Stimulated activated CD8-positive, alpha-beta memory T cell treated with anti-CD3 and anti-CD28 coated beads, Interleukin-15, amount 100 ng/mL, for 24 hours (primary cell): ENCODE measurements at places on chromosomes 1 and 21.

DNA sequence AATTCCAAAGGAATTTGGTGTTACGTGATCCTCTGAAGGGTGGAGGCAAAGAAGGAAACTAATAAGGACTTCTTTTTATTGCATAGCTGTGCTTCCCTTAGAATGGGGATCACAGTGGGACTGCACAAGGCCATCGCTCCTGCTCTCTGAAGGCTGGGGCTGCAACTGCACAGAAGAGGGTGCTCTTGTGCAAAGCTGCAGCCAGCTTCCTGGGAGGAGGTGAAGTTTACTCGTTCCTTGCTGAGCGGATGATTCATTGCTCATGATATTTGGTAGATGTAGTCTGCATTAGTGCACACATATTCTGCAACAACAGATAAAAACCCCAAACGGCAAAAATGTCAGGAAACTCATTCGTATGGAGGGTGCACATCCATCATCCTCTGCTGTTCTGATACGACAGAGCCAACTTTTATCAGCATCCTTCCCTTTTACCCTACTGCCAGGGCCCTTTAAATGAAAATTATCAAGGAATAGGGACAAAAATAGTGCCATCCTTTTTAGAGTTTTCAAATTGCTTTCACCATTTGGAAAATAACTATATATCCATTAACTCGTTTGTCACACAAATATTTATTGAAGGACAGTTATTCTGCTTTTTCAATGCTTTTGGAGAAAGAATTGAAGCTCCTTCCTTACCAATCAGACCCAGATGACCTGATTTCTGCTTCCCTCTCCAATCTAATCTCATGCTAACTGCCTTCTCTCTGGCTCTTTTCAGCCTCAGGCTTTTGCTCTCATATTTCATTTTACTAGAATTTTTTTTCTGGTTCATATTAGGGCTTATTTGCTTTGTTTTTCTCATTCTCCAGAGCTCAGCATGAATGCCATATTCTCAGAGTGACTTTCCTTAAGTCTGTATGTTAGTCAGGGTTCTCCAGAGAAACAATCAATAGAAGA is 263.6 kb downstream of the DUSP10 start:
- DNase-seq, result no peak

DNA sequence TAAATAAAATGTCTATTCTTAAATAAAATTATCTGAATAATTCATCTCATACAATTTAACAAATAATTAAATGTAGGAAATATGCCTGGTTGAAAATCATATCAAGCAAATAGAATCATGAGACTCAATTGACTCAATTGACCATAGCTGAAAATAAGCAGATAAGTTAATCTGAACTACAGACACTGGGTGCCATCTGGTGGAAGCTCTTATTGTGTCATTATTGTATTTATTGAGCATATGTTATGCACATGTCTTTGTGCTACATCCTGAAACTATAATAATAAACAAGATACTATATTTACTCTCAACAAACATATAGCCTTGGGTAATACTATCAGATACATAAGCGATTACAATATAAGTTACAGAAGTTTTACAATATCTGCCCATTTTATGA is 41.0 kb downstream of the BRINP3 start:
- no peak for DNase-seq

DNA sequence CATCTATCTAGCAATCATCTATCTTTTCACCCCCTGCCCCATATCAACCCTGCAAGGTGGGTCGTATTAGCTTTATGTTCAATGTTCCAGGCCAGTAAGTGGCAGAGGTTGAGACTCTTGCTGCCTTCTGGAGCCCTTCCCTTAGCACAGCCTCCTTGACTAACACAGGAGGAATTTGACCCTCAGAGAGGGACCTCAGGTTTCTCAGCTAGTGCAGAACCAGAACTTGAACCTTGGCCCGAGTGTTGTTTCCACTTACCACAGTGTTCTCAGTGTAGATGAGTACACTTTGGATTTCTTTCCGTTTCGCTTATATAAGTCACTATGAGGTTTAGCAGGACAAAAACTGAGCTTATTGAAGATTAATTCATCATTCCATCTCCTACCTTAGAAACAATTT is 11.1 kb upstream of the ATF3 start:
- DNase-seq, result no peak

DNA sequence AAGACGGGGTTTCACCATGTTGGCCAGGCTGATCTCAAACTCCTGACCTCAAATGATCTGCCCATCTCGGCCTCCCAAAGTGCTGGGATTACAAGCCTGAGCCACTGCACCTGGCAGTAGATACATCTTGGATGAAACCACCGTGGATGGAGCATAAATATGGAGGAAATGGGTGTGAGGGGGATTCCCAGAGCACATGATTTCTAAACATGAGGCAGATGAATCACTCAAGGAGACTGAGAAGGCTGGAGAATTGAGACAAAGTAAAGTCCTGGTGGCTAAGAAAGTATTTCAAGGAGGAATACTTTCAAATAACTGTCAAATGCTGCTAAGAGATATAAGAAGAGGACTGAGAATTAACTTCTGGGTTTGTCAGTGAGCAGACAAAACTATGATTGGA is 5.4 kb upstream of the PGBD5 start:
- no peak for DNase-seq

DNA sequence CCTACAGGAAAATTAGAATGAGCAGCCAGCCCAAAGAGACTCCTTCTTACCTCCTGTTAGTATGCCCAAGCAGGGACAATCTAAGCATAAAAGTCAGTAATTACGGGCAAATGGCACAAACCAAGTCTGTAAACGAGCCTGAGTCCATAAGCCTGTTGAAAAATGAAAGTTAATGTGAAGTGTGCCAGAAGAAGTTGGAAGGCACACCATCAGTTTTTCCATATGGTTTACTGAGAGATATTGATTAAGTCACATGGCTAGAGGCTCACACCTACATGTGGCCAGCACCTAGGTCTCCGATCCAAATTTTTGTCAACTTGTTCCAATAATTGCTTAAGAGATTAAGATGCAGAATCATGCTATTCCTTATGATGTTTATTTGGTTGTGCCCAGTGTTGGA is 242.4 kb upstream of the CSF3R start:
- DNase-seq, result no peak

- DNase-seq, result no peak
Measured at GRCh38 chr1:226461087-226461486, 53.2 kb upstream of the PARP1 start.

GRCh38 chr1:153831026-153831425 is 55.8 kb downstream of the SLC27A3 start:
- no peak for DNase-seq

GRCh38 chr1:201358596-201358995 is 18.9 kb downstream of the TNNT2 start:
- no peak for DNase-seq

- DNase-seq, result no peak
Measured at GRCh38 chr21:41009398-41010100, 158.4 kb upstream of the BACE2 start.

DNA sequence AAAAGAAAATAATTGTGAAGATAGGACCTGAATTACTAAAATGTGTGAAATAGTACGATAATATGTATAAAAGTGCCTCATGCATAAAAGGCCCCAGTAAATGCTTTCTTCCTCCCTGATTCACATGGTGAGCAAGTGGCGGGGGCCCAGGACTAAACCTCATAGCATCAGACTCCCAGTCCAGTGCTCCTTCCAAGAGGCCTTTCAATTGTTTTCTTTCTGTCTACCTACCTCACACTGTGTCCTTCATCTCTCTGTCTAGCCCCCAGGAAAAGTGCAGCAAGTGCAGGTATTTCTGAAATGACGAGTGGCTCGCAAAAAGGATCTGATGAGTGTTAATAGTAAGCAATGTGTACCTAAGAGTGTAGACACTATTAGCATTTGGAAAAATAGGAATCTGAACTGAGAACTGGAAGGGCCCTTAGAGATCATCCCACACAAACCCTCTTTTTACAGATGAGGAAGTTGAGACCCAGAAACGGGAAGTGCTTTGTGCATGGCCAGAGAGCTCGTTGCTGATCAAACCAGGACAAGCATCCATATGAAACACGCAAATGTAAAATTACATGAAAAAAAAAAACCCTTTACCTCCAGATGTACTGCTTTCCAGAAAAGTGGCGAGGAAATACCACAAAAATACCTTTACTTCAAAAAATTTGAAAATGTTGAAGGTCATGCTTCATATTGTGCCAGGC is 118.2 kb upstream of the HOOK1 start:
- DNase-seq, result no peak

DNA sequence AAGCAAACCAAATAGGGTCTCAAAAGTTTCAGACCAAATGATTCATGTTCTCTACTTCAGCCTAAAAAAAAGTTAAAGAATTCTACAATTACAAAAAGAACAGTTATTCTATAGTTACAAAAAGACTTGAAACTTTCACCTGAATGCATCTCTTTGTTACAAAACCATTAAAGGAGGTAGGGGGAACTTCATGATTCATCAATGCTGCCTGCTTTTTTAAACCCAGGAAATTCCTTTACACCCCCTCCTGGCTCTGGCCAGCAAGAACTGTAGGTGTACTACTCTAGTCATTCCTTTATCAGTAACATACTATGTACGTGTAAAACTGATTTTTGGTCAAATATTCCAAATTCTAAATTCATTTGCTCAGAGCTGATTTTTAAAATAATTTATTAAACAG is 5.0 kb downstream of the FAF1 start:
- DNase-seq, result no peak

- DNase-seq, result no peak
Measured at GRCh38 chr1:222140206-222140605, 398.3 kb upstream of the DUSP10 start.

DNA sequence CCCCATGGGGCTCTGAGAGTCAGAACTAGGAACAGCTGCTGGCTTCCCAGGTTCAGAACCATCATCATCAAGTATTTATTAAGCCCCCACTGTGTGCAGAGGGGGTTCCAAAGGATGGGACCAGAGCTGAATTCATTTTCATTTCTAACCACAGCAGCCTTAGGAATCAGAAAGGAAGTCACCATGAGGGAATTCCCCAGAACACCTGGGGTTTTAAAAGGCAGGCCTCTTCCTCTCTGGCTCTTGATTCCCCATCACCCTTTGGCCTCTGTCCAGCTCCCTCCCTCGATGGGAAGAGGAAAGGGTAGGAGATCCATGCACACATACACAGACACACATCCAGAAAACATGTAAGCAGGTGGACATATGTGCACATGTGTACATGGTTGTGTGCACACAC is 1.3 kb upstream of the KCNN3 start:
- no peak for DNase-seq

- no peak for DNase-seq
Measured at GRCh38 chr1:22517956-22518355, 45.3 kb upstream of the EPHA8 start.

DNA sequence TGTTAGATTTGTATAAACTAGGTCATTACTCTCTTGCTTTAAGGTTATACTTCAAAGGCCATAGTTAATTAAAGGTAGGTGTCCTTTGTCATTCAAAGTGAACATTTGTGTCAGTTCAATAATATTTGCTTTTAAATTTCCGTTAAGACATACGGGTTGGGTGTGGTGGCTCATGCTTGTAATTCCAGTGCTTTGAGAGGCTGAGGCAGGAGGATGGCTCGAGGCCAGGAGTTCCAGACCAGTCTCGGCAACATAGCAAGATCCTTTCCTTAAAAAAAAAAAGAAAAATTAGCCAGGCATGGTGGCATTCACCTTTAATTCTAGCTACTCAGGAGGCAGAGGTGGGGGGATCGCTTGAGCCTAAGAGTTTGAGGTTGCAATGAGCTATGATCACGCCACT is 80.4 kb downstream of the KIF26B start:
- DNase-seq, result no peak

DNA sequence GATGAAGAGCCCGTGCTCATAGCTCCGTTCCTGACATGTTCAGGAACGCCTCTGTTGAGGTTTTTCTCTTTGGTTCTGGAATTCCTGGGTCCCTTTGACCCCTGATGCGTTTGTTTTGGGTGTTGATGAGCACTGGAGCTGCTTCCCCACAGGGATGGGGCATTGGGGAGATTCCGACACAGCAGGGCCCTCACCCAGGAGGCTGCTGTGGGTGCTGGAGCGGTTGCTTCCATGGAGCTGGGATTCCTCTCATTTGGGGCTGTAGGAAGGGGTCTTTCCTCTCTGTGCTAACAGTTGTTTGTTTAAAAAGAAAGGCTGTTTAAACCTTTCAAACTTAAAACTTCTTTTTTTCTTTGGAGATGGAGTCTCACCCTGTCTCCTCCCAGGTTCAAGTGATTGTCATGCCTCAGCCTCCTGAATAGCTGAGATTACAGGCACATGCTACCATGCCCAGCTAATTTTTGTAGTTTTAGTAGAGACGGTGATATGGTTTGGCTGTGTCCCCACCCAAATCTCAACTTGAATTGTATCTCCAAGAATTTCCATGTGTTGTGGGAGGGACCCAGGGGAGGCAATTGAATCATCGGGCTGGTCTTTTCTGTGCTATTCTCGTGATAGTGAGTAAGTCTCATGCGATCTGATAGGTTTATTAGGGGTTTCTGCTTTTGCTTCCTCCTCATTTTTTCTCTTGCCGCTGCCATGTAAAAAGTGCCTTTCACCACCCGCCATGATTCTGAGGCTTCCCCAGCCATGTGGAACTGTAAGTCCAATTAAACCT is 48.9 kb downstream of the SKI start:
- no peak for DNase-seq
